AG09309 (cell line): ENCODE measurements at places on chromosomes 4 and X.

DNA sequence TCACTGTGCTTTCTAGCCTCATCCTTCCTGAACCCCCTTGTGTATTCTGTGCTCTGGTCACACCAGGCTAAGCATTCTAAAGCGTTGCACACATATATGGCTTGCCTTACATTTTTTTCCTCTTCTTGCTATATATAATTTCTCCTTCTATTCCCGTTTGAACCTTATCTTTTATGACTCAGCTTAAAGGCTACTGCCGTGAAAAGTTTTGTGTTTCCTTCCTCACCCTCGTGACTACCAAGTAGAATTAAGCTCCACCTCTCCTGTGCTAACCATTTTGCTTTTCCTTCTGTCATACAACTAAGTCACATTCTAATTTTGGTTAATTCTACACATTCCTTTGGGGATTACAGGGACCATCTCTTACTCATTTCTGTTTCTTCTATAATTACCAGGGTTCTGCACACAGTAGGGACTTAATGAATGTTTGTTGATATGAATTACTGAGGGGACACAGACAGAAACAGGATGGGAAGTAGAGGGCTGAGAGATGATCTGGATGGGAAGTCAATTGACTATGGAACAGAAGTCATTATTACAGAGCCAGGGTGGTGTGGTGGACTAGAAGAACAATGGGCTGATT, 67.1 kb downstream of the DOCK11 start:
- DNase-seq, result no peak

GRCh38 chr4:84495118-84495793, 3.8 kb downstream of the NKX6-1 start:
- DNase-seq, result no peak

- DNase-seq, result peak; percentile 2
Observed at GRCh38 chrX:72568406-72569092, 4.1 kb downstream of the HDAC8 start.

DNA sequence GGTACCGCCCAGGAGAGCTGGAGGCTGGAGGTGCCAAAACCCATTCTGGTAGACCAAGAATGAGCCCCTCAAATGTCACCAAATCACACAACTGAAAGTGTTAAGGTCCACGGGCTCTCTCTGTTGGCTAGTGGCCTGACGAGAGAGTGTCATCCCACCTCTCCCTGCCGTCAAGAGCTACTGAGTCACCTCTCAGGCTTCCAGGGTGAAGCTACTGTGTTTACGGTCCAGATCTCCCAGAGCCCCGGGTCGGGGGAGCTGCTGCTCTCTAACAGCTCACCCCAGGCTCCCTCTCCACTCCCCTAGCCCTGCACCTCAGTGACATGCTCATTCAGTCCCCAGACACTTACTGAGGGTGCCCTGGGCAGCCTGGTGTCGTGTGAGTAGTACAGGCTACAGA, 59.2 kb downstream of the ADGRG2 start:
- DNase-seq, result no peak

- no peak for DNase-seq
Observed at GRCh38 chrX:72532366-72532765, 40.3 kb downstream of the HDAC8 start.

GRCh38 chr4:35025152-35025834, 1219.0 kb downstream of the ARAP2 start:
- no peak for DNase-seq

GRCh38 chrX:9569876-9570301, 105.0 kb downstream of the TBL1X start:
- no peak for DNase-seq

DNA sequence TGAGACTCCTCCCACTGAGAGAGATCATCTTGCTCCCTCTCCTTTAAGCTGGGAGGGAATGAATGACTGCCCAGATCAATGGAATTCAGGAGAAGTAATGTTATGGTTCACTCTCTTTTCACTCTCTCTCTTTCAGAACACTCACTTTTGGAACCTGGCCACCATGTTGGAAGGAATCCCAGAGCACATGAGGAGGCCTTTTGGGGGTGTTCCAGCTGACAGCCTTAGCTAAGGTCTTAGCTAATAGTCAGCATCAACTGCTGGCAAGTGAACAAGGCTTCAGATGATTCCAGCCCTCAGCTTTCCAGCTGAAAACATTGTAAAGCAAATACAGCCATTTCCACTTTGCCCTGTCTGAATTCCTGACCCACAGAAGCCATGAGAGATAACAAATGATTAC, 124.0 kb upstream of the CLNK start:
- no peak for DNase-seq

DNA sequence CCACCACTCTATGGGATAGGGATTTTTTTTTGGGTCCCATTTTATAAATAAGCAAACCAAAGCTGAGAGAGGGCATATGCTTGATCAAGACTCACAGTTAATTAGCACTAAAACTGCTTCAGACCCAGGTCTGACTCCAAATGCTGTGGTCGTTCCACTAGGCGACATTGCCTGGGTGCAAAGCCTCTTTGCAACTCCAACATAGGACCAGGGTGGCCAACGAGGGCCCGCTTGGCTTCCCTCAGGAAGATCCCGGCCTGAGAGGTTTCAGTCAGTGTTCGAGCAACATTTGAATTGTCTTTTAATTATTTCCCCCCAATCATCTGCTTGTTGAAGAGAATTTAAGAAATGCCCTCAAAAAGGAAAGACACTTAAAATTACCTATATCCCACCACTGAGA, 11.2 kb downstream of the PJA1 start:
- DNase-seq, result no peak

GRCh38 chr4:60452266-60452665, 747.9 kb upstream of the ADGRL3 start:
- no peak for DNase-seq

GRCh38 chr4:166941629-166942028, 292.7 kb downstream of the SPOCK3 start:
- no peak for DNase-seq
